Effector memory CD4-positive, alpha-beta T cell (primary cell): ENCODE measurements at places on chromosomes 12 and 14.

DNA sequence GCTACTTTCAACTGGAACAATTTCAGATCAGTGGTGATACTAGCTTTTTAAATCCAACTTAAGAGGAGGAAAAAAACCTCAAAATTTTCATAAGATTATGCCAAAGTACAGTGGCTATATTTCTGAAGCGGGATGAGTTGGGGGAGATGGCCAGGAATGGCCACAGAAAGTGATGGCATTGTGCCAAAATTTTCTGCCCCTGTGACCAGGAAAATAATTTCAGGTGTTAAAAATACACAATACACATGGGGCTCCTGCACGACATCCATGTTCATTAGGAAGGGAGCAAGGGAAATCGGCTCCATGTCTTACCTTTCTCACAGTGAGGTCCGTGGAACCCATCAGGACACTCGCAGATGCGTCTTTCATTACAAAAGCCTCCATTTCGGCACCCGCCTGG, 53.7 kb downstream of the WIF1 start:
- DNase-seq = no peak

- no peak for DNase-seq
Measured at GRCh38 chr12:131621701-131622421, 89.0 kb upstream of the SFSWAP start.

DNA sequence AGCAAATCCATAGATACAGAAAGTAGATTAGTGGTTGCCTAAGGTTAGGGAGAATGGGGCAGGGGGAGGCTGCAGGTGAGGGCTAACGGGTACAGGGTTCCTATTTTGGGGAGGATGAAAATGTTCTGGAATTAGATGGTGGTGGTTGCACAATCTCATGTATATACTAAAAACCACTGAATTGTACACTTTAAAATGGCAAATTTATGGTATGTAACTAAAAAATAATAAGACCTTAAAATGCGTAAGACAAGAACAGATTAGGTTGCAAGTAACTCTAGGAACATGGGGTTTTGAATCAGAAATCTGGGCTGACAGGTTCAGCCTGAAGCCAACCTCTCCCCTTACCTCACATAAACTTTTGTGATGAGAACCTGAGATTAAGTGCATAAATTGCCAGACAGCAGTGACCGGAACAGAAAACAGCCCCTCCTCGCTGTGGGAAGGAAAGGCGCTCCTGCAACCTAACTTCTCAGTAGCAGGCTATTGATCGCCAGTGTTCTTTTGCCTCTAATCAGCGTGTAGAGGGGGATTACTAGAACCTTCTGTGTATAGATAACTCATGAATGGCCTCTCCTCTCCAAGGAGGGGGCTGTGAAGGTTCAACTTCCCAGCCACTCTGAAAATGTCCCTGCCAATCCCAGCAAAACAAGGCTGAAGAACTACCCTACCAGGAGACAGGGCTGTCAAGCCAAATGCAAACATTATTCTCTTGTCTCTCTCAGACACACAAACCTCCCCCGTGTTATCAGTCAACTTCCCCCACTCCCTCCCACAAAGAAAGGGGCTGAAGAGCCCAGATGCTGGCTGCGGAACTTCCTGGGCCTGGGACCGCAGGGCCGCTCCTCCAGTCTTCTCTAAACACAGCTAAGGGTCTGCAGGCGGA, 1.9 kb downstream of the SSH1 start:
- DNase-seq = no peak

- no peak for DNase-seq
Measured at GRCh38 chr14:101201535-101202151, 298.1 kb upstream of the RTL1 start.

DNA sequence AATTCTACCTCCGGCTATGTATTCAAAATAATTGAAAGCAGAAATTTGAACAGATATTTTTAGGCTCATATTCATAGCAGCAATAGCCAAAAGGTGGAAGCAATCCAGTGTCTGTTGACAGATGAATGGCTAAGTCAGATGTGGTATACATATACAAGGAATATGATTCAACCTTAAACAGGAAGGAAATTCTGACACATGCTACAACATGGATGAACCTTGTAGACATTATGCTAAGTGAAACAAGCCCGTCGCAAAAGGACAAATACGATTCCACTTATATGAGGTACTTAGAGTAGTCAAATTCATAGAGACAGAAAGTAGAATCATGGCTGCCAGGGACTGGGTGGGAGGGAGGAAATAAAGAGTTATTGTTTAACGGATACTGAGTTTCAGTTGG, 331.6 kb downstream of the PCNX1 start:
- DNase-seq = no peak

DNA sequence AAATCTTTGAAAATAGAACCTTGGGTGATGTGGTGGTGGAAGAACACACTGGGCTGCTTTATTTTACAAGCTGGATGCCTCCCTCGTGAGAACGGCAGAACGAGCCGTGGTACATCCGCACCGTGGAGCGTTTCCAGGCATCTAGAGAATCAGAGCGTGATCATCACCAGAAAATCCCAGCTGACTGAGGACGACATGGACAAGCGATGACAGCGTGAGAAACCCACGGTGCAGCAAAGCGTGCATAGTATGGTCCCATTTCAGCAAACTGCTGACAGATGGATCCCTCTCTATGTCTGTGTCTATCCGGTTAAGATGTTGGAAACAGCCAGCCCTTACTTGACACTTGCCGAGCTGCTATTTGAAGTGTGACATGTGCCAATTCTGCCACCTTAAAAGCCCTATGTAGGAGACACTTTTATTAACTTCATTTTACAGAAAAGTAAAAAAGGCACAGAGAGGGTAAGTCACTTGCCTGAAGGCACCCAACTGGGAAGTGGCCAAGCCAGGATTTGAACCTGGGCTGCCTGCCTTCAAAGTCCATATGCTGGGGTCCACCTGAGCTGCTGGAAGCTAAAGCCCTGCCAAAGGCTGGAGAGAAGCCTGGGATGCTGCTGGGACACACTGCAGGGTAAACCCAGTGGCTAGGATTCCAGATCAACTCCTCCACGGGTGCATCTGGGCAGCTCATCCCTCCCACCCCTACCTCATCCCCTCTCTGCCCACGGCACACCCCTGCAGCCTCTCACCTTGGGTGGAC, 14.9 kb downstream of the SCARB1 start:
- DNase-seq = no peak

DNA sequence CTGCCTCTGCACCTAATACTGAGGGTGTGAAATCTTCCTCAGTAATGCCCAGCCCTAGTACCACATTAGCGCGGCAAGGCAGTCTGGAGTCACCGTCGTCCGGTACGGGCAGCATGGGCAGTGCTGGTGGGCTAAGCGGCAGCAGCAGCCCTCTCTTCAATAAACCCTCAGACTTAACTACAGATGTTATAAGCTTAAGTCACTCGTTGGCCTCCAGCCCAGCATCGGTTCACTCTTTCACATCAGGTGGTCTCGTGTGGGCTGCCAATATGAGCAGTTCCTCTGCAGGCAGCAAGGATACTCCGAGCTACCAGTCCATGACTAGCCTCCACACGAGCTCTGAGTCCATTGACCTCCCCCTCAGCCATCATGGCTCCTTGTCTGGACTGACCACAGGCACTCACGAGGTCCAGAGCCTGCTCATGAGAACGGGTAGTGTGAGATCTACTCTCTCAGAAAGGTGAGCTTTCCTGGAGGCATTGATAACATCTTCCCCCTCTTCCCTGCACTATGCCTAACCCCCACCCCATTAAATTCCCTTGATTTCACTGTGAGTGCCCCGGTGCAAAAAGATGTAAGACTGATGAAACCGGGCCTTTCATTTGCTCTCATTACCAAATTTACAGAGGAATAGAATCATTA, 291.4 kb downstream of the NAV3 start:
- DNase-seq = no peak

DNA sequence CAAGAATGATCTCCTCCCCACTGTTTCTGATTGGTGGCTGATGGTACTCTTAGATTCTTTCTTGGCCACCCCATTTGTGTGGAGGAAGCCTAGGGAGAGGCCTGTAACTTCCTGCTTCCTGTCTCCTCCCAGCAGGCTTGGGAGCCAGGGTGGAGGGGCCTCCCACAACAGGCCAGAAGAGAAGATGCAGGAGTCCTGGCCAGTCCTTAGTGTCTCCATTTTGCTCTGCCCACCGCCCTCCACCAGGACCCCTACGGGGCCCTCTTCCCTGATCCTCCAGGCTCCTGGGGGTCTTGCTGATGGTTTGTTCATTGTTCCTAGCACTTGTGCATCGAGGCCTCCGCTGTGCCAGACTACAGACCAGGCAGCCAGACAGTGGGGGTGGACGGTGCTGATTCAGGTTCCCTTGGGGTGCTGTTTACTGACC, 6.8 kb downstream of the TSPAN9 start:
- DNase-seq = no peak

- DNase-seq = no peak
Measured at GRCh38 chr12:93087840-93088610, 158.9 kb upstream of the EEA1 start.

DNA sequence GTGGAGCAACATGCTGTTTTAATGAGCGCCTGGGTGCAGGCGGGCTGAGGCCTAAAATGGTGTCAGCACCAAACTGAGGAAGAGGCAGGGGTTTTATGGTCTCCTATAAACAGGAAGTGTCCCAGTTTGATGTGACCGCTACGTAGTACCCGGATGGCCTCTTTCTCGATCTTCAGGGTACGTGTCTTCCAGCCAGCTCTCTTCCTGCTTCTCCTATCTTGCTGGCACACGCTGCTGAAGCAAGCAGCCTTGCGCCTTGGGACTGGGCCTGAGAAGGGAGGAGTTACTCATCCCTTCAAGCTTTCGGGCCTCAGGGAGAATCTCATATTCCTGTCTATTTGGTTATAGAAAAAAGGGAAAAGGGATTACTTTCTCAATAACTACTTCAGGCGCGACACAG, 28.2 kb upstream of the RNASE1 start:
- DNase-seq = no peak

DNA sequence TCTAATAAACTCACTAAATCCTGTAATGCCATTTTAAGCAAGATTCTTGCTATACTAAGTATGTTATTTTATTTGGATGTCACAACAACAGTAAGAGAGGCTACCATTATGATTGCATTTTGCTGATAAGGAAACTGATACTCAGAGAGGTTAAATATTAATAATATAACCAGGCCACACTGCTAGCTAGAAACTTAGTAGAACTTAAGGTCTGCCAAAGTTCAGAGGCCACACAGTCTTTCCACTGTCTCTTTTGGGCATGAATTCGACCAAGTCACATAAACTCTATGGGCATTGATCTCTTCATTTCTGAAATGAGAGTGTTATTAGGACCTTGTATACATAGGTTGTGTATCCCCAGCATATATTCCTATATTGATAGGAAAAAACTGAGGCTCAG, 147.9 kb downstream of the SYNE2 start:
- DNase-seq = no peak

DNA sequence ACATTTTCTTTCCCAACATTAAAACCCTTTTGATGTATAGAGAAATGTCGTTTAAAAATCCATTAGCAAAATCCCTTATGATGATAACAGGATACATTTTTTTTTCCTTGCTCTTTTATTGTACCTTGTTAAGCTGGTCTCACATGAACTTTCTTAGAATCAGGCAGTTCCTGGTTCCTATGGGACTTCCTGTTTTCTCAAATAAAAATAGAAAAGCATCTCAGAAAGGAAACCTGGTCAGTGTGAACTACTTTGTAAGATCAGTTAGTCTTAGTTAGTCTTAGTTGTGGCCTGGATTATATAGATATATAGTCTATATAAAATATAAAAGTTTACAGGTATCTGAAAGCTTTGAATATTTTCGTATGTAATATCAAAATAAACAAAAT, 40.3 kb downstream of the LEMD3 start:
- no peak for DNase-seq

DNA sequence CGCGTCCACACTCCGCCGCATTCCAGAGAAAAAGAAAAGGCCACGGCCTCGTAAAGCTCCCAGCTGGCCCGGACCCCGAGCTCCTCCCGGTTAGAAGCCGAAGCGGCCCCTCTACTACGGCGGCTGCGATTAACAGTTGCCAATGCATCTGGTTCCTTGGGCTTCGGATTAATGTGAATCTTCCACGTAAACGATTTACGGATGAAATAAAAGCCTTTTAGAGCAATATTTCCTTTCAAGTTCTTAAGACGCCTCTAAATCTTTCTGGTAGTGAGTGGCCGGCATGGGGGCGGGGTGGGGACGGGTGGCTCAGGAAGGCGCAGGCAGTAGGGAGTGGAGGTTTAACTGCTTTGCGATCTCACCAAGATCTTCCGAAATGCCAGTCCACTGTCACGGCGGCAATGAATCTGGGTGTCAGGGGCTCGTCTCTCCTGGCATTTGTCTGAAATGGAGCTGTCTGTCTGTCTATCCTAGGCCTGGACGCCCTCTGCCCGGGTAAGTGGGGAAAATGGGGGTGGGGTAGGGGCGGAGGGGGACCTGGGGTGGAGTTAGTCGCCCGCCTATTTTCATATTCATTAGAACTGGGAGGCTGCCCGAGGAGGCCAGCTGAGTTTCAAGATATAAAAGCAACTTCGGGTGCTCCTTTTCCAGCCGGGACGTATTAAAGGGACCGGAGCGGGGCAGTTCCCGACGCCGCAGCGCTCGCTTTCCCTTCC, 413 bp upstream of the ALX1 start:
- no peak for DNase-seq

GRCh38 chr12:116687888-116688287, 50.0 kb downstream of the SPRING1 start:
- no peak for DNase-seq

DNA sequence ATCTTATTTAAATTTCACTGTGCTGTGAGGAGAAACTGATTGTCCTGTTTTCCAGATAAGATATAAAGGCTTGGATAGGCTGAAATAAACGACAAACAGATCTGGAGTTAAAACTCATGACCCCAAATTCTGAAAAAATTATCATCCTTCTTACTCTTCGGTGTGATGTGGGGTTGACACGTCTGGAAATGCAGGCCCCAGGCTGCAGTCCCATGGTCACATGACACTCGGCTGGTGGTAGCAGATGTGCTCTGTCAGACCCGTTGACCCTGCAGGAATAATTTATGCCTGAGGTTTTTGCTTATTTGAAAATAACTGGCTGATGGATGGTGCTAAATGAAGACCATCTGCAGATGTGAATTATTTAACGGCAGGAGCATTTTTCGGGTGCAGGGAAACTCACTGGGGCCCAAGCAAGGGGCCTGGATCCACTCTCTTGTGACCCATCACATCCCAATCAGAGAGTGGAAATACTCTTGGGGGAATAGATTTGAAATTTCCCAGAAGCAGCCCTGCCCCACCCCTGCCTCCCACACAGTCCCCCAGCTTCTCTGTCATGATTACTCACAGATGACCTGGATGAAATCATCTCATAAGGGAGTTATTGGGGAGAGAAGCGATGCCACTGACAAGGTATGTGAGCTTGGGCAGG, 47.7 kb upstream of the CMKLR1 start:
- DNase-seq = no peak

- DNase-seq = no peak
Measured at GRCh38 chr14:97948841-97949240, 1151.7 kb downstream of the VRK1 start.

GRCh38 chr12:30582943-30583342, 112.7 kb downstream of the IPO8 start:
- no peak for DNase-seq

DNA sequence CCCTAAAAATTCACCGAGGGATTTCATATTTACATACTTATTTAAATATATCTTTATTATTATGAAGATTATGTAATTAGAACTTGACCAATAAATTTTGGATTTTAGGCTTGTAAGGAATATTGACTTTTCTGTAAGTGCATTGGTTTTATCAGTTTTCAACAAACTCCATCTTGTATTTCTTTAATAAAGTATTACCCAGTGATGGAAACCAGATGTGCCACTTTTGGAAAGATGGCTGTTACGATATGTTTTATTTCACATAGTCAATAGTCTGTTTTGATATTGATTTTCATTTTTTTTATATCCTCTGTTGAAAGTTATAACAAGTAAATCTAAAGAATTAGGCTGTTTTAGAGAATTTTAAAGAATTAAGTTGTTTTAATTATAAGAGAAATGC, 1.8 kb downstream of the MON2 start:
- no peak for DNase-seq

GRCh38 chr12:68370667-68371066, 38.5 kb upstream of the MDM1 start:
- DNase-seq = no peak
